Brain pericyte (primary cell): ENCODE measurements at places on chromosomes 3 and 15.

DNA sequence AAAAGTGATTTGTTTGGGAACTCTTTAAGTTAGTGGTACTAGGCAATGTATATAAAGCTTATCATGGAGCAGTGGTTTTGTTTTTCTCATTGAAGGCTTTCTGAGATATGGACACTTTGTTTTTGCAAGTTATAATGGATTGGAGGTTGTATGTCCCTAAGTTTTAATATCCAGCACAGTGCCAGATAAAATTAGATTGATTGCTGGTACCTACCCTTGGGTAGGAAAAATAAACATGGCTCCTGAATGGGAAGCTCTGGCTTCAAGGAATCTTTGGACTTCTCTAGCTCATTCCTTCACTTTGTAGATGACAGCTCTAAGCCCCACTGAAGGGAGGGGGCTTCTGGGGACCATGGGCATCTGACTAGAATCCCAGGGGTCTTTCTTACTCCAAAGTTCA is 81.8 kb upstream of the SKOR1 start:
- no peak for DNase-seq

GRCh38 chr15:71691081-71691457 is 119.3 kb upstream of the NR2E3 start:
- DNase-seq, result no peak

DNA sequence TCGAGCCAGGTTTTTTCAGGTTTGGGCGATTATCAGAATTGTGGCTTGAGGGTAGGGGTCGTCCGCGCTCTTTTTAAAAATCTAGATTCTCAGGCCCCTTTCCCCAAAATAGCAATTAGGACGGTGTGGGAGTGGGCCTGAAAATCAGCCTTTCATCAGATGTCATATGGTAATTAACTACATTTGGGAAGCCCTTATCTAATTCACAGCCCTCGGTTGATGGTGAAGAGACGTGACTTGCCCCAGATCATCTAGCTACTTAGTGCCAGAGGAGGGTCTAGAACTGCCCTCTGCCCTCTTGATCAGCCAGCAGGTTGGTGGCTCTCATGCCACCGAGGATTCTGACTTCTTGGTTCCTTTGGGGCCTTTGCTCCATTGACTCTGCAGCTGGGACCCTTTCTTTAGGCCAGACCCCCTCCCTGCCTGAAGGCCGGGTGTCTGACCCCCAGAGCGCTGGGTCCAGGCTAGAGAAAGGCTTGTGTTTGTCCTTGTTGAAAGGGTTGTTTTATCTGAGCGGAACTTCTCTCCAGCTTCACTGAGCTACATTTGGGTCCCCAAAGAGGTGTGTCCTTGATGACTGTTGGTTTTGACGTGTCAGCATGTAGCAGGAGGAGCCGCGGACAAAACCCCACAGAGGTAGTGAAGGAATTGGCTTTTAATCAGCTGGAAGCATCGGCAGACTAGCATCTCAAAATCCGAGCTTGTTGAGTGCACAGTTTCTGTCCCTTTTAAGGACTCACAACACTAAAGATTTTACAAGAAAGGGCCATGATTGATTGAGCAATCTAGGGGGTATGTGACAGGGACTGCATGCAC is 857 bp downstream of the AEN start:
- DNase-seq, result no peak

DNA sequence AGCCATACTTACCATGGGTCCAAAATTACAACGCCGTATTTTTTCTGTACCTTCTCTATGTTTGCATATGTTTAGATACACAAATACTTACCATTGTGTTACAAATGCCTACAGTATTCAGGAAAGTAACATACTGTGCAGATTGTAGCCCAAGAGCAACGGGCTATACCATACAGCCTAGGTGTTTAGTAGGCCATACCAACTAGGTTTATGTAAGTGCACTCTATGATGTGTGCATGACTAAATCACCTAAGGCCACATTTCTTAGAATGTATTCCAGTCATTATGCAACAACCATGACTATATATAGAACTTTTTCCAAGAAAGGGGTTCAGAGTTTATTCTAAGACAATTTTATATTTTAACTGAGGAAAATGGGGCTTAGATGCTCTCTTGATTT is 411.7 kb downstream of the MAGI1 start:
- no peak for DNase-seq

- no peak for DNase-seq
These were observed 357.2 kb downstream of the CLSTN2 start for GRCh38 chr3:140292170-140292569.

DNA sequence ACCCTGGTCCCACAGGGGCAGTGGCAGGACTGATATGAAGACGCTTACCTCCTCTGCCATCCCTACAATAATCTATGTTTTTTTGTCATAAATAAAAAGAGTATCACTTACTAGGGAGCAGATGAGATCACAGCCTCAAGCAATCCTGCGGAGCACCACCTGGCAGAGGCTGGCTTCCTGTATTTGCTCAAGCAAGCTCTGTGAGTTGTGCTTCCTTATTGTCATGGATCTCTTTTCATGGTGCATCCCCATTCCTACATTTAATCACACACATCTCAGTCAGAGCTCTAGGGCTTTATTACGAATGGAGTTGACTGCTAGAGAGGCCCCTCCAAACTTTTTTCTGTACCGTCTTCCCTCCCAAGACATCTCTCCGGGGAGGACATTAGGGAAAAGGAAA is 186.0 kb downstream of the UBE2E2 start:
- DNase-seq, result no peak

GRCh38 chr3:160771811-160772459 is 15.9 kb downstream of the PPM1L start:
- no peak for DNase-seq

- no peak for DNase-seq
These were observed 442.8 kb downstream of the FGF12 start for GRCh38 chr3:192284443-192285072.

DNA sequence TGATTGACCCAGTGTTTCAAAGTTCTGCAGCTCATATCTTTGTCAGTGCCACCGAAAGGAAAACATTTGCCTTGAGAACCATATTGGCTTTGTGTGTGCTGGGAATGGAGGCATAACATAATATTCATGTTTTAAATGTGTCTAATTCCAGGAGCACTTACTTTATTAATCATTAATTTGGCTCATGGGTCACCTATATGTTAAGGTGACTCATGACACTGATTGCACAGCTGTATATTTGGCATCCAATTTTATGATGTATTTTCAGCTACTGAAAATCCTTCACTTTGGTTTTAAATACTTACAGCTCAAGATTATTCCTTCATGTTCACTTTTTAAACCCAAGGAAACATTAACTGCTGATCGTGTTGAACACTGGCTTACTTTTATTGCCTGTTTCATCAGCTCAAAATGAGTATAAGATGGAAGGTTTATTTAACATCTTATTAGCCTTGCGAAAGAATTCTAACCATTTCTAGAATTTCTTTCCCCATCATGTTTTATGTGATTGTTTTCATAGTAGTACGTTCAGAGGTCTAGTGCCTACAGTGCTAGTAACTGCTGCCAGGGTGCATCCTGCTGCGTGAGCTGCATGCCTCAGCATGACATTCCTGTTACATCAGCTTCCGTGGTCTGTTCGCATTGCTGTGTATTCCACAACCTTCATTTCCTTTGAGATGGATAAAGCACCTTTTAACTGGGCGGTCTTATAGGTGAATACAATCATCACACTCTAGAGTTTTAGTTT is 63.7 kb downstream of the LRCH3 start:
- DNase-seq, result peak; percentile 80

DNA sequence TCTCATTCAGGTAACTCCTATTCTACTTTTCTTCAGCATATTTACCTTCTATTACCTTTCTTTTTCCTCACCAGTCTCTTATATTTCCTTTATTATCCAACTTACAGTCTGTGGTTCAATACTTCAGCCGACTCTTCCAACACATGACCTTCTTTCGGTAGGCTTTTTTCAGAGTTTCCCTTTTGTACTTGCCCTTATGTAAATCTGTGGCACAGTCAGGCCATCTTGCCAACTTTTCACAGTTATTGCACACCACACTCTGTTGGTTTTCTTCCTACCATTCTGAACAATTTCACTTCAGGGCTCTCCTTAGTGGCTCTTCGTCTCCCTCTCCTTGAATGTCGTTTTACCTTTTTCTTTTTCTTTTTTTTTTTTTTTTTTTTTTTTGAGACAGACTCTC is 427.8 kb downstream of the LPP start:
- DNase-seq, result no peak

DNA sequence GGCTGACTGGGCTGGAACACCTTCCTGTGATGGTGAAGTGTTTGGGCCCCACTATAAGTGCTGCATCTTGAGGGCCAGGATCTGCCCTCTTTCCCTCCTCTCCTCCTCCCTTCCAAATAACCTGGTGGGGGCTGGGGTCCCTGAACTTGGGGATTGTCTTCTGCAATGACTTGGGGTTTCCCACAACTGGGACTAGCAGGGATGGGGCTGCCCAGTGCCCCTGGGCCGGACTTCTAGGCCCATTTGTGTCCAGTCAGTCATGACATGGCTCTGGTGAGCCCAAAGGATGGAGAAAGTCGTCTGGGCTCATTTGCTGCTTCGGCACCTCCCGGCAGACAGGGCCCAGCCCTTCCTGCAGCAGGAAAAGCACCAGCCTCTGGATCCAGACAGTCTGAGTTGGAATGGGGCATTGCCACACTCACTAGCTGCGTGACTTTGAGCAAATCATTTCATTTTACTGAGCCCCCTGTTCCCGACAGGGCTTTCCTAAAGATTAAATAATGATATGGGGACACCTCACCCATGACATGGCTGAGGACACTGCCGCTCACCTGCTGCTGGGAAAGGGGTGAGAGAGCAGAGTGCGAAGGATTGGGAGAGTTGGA is 113.2 kb downstream of the DNAJB8 start:
- no peak for DNase-seq

GRCh38 chr3:34260271-34261000 is 462.0 kb downstream of the PDCD6IP start:
- no peak for DNase-seq

GRCh38 chr3:152742368-152743347 is 92.3 kb upstream of the P2RY1 start:
- no peak for DNase-seq
